ENCODE measurements at places on chromosomes 7 and 10.

DNA sequence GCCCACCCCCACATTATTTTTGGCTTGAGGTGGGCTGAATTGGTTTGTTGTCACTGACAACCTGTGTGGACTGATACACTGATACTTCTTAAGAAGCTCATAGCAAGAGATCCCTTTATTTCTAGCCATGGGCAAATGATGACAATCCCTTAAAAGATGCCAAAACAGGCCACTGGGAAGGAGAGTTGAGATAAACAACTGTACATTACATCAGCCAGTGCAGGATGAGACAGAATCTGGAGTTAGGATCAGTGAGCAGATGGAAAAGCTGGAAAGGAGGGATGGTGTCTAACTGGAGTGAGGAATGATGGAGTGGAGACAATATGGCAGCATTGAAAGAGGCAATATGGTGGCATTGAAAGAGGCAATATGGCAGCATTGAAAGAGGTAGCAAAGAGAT lies 195.9 kb upstream of the LYZL2 start:
- H3K4me1 ChIP-seq, result no peaks in the 10 kb centered on the region
- H3K4me3 ChIP-seq, result no peak overlapping the region
- no peak for DNase-seq
- H3K36me3 ChIP-seq, result no peaks in the 10 kb centered on the region
- no peaks in the 10 kb centered on the region for H3K27me3 ChIP-seq

GRCh38 chr7:151992375-151992774 lies 33.1 kb upstream of the GALNT11 start:
- H3K4me3 ChIP-seq, result no peak overlapping the region
- no peaks in the 10 kb centered on the region for H3K36me3 ChIP-seq
- DNase-seq, result peak; percentile 37
- no peaks in the 10 kb centered on the region for H3K27me3 ChIP-seq
- no peak overlapping the region for H3K27ac ChIP-seq

GRCh38 chr7:25653384-25653783 lies 425.1 kb upstream of the NPVF start:
- no peak for DNase-seq
- no peaks in the 10 kb centered on the region for H3K27me3 ChIP-seq
- no peaks in the 10 kb centered on the region for H3K36me3 ChIP-seq
- H3K27ac ChIP-seq, result no peak overlapping the region

DNA sequence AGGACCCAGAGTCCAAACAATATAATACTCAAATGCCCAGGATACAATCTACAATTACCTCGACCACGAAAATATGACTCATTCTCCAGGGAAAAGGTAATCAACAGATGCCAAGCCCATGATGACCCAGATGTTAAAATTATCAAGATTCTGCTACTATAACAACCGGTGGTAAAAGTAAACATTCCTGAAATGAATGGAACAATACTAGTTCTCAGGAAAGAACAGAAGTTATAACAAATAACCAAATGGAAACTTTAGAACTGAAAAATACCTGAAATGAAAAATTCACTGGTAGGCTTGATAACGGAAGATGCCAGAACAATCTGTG lies 34.1 kb upstream of the GUSB start:
- no peaks in the 10 kb centered on the region for H3K4me1 ChIP-seq
- H3K4me3 ChIP-seq, result no peak overlapping the region
- no peak overlapping the region for H3K27ac ChIP-seq
- DNase-seq, result no peak

- H3K27me3 ChIP-seq, result no peaks in the 10 kb centered on the region
- no peaks in the 10 kb centered on the region for H3K4me1 ChIP-seq
- no peak overlapping the region for H3K27ac ChIP-seq
- H3K36me3 ChIP-seq, result no peaks in the 10 kb centered on the region
- DNase-seq, result no peak
- H3K4me3 ChIP-seq, result no peak overlapping the region
Observed at GRCh38 chr7:139889186-139889871, 60.3 kb downstream of the TBXAS1 start.

GRCh38 chr7:106201164-106201563 lies 83.6 kb downstream of the NAMPT start:
- no peak overlapping the region for H3K27ac ChIP-seq
- DNase-seq, result no peak
- no peaks in the 10 kb centered on the region for H3K27me3 ChIP-seq
- H3K36me3 ChIP-seq, result no peaks in the 10 kb centered on the region
- H3K4me3 ChIP-seq, result no peak overlapping the region

GRCh38 chr7:37540917-37541316 lies 92.3 kb upstream of the ELMO1 start:
- H3K4me3 ChIP-seq, result no peak overlapping the region
- no peak for DNase-seq
- no peaks in the 10 kb centered on the region for H3K36me3 ChIP-seq
- no peaks in the 10 kb centered on the region for H3K4me1 ChIP-seq
- no peaks in the 10 kb centered on the region for H3K27me3 ChIP-seq

- peak; percentile 25 for DNase-seq
- H3K27me3 ChIP-seq, result no peaks in the 10 kb centered on the region
- H3K4me3 ChIP-seq, result no peak overlapping the region
- H3K36me3 ChIP-seq, result no peaks in the 10 kb centered on the region
- H3K27ac ChIP-seq, result no peak overlapping the region
Observed at GRCh38 chr10:130956251-130956650, 355.3 kb downstream of the TCERG1L start.

- H3K4me3 ChIP-seq, result no peak overlapping the region
- H3K36me3 ChIP-seq, result peaks cover 45% of the 10 kb centered on the region
- no peaks in the 10 kb centered on the region for H3K27me3 ChIP-seq
- peak; percentile 78 for DNase-seq
Observed at GRCh38 chr10:114541081-114541796, 116.8 kb downstream of the ABLIM1 start.

DNA sequence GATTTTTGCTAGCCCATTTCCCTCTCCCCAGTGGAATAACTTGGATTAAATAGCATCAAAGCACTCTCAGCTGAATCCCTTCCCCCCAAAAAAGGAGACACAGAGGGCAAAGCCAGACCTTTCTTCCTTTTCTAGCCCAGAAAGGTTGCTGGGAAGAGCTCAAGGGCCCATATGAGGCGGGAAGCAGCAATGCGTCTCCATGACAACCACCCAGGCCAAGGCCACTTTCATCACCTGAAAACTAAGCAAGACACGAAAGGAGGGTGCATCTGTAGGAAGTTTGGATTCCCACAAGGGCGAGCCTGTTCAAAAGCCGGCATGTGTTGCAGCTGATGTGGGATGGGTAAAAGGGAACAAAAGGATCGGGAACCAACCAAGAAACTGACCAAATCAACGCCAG lies 229.1 kb downstream of the PLXNA4 start:
- H3K27ac ChIP-seq, result no peak overlapping the region
- DNase-seq, result no peak
- H3K4me3 ChIP-seq, result no peak overlapping the region
- H3K36me3 ChIP-seq, result no peaks in the 10 kb centered on the region

DNA sequence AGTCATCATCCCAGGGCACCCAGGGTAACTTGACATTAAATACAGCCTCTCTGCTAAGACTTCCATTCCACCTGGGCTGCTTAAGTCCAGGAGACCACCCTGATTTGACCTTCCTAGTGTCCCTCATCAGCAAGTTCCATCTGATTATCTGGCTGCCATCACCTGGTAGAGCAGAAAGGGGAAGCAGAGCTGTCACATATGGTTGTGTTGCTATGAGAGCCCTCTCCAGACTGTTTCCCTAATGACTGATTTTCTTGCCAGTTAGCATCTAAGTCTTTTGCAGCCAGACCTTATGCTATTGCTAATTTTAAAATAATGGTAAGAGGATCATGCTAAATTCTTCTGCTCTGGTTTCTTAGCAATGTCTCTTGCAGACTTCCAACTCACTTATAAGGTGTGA lies 38.7 kb downstream of the KCNH2 start:
- H3K36me3 ChIP-seq, result no peaks in the 10 kb centered on the region
- H3K4me1 ChIP-seq, result peaks cover 6% of the 10 kb centered on the region
- H3K27ac ChIP-seq, result no peak overlapping the region
- no peak overlapping the region for H3K4me3 ChIP-seq
- peaks cover 3% of the 10 kb centered on the region for H3K27me3 ChIP-seq

GRCh38 chr7:153886506-153887441 lies 165.4 kb upstream of the DPP6 start:
- H3K27ac ChIP-seq, result peak overlapping the region; percentile 23
- no peak for DNase-seq
- peak overlapping the region; percentile 6 for H3K4me3 ChIP-seq
- H3K27me3 ChIP-seq, result peaks cover 18% of the 10 kb centered on the region

- peaks cover 10% of the 10 kb centered on the region for H3K4me1 ChIP-seq
- no peaks in the 10 kb centered on the region for H3K36me3 ChIP-seq
- H3K27me3 ChIP-seq, result no peaks in the 10 kb centered on the region
- peak overlapping the region; percentile 83 for H3K27ac ChIP-seq
- DNase-seq, result no peak
- H3K4me3 ChIP-seq, result peak overlapping the region; percentile 75
Observed at GRCh38 chr10:87816898-87817608, 973 bp downstream of the ATAD1 start.

- no peak for DNase-seq
- no peaks in the 10 kb centered on the region for H3K36me3 ChIP-seq
- no peak overlapping the region for H3K27ac ChIP-seq
Observed at GRCh38 chr7:33692956-33693355, 212.4 kb upstream of the BMPER start.

DNA sequence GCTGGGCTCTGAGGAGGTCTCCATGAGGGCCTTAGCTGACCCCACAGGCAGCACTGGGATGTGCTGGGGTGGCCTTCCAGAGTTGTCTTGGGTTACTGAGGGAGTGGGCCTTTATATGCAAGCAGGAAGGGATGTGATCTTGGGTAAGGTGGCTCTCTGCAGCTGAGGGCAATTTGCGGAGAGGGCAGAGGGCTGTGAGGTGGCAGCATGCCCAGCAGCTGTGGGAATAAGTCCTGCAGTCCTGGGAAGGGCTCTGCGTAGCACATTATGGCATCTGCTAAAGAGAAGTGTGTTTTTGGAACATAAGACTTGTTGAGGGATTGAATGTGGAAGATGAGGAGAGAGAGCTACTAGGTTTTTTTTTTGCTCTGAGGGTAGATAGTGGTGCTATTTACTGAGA lies 99.6 kb upstream of the KMT2E start:
- H3K27me3 ChIP-seq, result no peaks in the 10 kb centered on the region
- H3K27ac ChIP-seq, result no peak overlapping the region
- H3K36me3 ChIP-seq, result no peaks in the 10 kb centered on the region
- no peak for DNase-seq
- H3K4me3 ChIP-seq, result no peak overlapping the region

- H3K36me3 ChIP-seq, result no peaks in the 10 kb centered on the region
- no peak overlapping the region for H3K27ac ChIP-seq
- no peaks in the 10 kb centered on the region for H3K4me1 ChIP-seq
- no peaks in the 10 kb centered on the region for H3K27me3 ChIP-seq
- DNase-seq, result no peak
- H3K4me3 ChIP-seq, result no peak overlapping the region
Observed at GRCh38 chr7:6422926-6423632, 24.7 kb downstream of the DAGLB start.

DNA sequence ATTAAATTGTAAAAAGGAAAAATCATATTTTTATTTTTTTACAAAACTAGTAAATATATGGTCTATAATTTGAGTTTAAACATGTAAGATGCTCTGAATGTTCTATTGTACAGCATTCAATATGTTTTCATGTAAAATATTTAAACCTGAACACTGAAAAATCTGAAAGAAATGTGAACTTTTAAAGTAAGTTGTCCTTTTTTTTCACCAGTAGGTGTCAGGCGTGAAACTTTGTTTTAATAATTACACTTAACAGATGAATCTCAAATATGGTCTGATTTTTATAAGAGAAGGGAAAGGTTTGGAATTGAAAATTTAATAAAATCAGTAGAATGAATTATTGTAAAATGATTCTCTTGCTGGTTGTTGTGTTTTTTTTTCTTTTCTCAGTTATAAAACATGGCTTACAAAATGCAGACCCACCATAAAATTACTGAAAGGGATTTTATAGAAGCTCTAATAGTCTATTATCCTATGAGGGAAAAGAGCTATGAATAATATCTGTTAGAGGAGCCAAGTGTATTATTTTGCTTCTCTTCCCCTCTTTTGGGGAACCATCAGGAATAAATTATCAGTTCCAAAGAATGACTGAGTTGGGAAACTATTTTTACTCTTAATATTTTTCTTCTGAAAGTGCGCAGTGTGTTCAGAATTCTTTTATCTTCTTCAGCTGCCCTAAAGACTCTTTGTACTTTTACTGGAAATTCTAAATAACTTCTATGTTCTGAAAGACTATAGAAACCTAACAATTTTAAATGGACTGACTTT lies 217.7 kb upstream of the FZD1 start:
- H3K27me3 ChIP-seq, result no peaks in the 10 kb centered on the region
- H3K36me3 ChIP-seq, result no peaks in the 10 kb centered on the region
- no peaks in the 10 kb centered on the region for H3K4me1 ChIP-seq
- no peak overlapping the region for H3K27ac ChIP-seq

DNA sequence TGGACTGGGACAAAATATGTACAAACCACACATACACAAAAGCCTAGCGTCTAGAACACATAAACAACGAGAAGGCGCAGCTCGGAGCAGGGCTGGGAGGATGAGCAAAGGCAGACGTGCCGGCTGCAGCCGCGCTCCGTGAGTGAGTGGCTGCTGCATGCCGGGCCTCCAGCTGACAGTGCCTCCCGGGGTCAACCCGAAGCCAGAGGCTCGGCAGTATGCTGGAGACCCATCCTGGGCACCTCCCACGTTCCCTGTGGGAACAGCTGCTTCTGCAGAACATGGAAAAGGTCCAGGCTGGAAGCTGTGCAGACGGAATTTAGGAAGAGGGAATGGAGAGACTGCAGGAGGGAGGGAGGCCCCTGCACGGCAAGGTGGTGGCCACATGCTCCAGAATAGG lies 3.6 kb upstream of the GPR146 start:
- H3K4me3 ChIP-seq, result no peak overlapping the region
- DNase-seq, result no peak
- no peaks in the 10 kb centered on the region for H3K27me3 ChIP-seq
- no peak overlapping the region for H3K27ac ChIP-seq

GRCh38 chr7:118794419-118794818 lies 569.9 kb downstream of the ANKRD7 start:
- H3K27me3 ChIP-seq, result no peaks in the 10 kb centered on the region
- no peaks in the 10 kb centered on the region for H3K36me3 ChIP-seq
- no peak for DNase-seq
- no peaks in the 10 kb centered on the region for H3K4me1 ChIP-seq
- no peak overlapping the region for H3K27ac ChIP-seq
- H3K4me3 ChIP-seq, result no peak overlapping the region

DNA sequence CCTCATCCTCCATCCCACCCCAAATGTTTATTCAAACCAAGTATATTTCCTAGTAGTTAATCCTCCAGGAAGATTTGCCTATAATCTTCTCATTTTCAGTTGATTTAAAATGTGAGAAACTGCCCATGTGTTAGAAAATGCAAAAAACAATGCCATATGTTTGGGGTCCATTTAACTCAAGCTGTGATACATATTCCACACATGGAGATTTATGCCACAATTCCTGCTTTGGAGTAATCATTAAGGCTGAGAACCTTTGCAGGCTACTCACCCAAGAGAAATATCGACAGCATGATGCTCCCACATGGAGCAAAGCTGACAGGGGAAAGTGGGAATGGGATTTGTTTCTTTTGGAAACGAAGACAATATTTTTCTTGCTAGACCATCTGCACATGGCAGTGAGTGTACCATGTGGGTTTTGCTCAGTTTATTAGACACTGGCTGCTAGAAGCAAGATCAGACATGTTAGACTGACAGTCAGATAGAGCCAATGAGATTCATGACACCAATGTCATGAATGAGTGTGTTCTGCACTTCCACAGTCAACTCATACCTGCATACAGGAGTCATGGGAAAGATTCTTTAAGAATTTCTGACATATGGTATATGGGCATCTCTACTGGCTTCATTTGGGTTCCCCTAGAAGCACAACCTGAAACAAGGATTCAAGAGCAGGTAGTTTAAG lies 3.4 kb upstream of the GRM8 start:
- no peaks in the 10 kb centered on the region for H3K36me3 ChIP-seq
- H3K4me3 ChIP-seq, result no peak overlapping the region
- H3K27ac ChIP-seq, result no peak overlapping the region
- peaks cover 14% of the 10 kb centered on the region for H3K4me1 ChIP-seq
- DNase-seq, result no peak

All from adrenal gland (tissue), 19 donors.